ENCODE measurements at places on chromosomes 4 and X.

GRCh38 chrX:81259714-81260395 lies 58.0 kb downstream of the SH3BGRL start:
- no peak for DNase-seq

GRCh38 chr4:13542577-13543031 lies 1.7 kb downstream of the NKX3-2 start:
- no peak for DNase-seq

- no peak for DNase-seq
These were observed 333.3 kb downstream of the BCOR start for GRCh38 chrX:39764441-39764914.

- DNase-seq: peak; percentile 33
These were observed 19.4 kb downstream of the SPRY1 start for GRCh38 chr4:123415977-123416376.

- DNase-seq: no peak
These were observed 77.1 kb upstream of the UCP1 start for GRCh38 chr4:140645614-140646412.

GRCh38 chrX:149363965-149364364 lies 141.1 kb downstream of the IDS start:
- DNase-seq: no peak

DNA sequence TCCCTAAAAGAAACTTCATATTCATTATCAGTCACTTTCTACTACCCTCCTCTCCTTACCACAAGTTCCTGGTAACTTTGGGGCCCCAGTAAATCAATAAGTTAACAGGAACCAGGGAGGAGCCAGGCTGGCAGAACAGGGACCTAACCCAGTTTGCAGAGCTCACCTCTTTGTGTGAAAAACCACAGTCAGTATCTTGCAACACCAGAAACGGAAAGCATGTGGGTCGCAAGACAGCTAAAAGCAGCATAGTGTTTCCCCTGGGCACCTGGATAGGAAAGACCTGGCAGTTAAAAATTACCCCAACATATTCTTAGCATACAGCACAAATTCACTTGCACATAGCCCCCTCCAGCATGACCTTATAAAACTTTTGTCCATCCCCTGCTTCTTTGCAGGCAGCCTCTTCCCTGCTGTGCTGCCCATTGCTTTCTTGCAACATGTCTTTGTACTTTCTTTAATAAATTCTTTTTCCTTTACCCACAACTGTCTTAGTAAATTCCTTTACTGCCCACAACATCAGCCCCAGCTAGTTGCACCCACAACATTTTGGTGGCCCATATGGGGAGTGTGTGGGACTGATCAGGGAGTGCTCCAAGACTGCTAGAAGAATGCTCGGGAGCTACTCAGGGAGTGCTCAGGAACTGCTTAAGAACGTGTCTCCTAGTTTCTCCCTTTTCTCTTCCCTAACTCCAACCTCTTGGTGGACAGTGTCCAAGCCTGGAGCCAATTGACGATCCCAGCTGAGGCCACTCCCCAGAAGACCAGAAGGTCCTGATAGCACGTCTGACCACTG lies 83.4 kb downstream of the MSN start:
- DNase-seq: no peak
